ENCODE measurements at places on chromosomes 1 and 21.

DNA sequence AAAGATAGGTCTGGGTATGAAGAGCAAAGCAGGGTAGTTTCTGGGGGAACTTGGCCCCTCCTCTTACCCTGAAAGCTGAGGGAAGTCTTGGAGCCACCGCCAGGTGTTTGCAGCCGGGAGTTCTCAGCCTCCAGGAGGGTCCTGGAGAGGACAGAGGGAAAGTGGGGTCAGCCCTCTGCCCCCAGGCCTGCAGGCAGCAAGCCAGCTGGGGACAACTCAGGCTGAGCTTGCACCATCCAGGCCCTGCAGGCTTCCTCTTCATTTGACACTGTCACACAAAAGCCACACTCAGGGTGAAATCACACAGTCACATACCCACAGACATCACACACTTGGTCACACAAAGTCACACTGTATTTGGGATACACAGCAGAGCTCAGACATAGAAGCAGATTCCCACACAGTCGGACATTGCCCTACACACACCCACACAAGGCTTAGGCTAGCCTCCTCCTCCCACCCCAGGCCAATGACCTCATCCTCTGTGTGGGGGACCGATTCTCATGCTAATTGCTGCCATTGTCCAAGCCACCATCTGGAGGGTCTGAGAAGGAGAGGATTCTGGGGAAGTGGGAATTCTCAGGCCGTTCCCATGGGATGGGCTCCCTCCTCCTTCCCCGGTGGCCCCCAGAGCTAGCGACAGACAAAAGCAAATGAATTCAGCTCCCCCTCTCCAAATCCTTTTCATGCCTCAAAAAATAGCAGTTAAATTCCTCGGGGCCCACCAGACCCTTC lies 3.7 kb downstream of the NES start:
- DNase-seq = no peak

- no peak for DNase-seq
Measured at GRCh38 chr1:208047476-208047934, 136.6 kb upstream of the CD34 start.

GRCh38 chr1:14765773-14766172 lies 167.3 kb downstream of the KAZN start:
- no peak for DNase-seq

DNA sequence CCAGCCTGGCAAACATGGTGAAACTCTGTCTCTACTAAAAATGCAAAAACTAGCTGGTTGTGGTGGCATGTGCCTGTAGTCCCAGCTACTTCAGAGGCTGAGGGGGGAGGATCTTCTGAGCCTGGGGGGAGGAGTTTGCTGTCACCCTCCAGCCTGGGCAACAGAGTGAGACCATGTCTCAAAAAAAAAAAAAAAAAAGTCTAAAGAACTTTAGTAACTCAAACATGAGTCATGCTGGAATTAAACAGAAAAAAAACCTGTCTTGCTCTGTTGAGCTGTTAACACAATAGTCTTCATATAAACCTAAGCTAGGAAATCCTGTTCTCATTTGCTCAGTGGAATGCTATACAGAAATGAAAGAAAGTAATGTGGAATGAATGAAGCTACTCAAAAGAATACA lies 16.7 kb upstream of the DISP1 start:
- no peak for DNase-seq

DNA sequence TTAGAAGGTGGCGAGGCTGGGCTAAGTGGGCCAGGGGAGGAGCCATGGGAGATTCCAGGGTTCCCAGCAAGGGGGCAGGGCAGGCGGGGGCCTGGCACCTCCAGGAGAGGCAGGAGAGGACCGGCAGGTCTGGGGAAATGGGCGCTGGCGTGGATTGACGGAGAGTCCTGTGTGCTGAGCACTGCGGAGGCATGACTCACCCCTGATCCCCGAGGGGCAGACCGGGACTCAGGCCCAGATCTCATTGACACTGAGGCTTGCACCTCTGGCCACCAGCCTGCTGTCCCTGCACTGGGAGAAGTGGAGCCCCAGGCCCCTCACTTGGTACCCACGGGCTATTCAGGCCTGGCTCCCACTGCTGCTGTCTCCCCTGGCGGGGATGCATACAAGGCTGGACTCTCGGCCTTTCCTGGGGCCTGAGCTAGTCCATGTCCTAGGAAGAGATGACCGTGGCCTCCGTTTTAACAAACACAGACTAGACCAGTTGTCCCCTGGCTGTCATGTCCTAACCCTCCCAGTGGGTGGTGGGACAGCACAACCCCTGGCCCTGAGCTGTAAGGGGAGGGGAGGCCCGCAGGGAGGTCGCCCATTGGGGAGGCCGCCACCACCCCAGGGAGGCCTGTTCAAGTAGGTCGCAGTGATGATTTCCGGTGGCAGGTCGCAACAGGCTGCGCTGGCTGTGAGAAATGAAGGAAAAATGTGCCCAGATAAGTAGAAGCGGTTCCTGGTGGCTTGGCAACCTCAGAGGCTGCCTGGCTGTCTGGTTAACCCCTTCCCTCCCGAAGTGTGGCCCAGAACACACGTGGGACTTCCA lies 39.7 kb downstream of the RIPK4 start:
- DNase-seq = no peak

DNA sequence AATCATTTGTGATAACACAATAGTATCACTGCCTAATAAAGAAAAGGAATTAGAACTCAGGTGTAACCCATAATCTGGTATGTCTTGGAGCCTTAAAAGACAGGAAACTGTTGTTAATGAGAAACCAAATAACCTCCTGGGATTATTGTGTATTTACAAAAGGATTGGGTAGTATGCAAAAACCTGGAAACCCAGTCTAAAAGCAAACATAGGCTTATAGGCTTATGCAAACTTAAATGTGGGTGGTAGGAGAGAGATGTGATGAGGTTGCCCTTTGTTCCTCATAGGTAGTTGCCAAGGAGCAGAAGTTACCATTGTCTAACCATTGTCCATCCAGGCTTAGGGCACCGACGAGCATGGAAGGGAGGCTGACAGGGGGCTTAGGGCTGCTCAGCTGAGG lies 165.8 kb downstream of the AK5 start:
- DNase-seq = no peak

- peak; percentile 71 for DNase-seq
Measured at GRCh38 chr1:1040004-1040991, 20.4 kb downstream of the AGRN start.

DNA sequence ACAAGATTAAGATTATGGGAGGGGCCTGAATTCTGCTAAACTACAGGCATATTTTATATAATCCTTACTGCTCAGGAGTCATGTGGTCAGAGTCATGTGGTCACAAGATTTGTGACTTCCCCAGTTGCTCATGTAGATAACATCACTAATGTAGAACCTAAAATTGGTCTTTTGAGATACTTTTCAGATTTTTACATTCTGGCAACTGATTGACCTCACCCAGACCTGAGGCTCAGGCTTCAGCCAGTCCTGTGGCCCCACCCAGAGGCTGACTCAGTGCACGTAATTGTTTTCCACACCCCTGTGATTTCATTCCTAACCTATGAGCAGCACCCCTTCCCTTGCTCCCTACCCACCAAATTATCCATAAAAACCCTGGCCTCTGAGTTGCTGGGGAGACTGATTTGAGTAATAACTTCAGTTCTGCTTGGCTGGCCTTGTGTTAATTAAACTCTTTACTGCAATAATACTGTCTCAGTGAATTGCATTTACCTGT lies 41.7 kb upstream of the ZNF326 start:
- no peak for DNase-seq

DNA sequence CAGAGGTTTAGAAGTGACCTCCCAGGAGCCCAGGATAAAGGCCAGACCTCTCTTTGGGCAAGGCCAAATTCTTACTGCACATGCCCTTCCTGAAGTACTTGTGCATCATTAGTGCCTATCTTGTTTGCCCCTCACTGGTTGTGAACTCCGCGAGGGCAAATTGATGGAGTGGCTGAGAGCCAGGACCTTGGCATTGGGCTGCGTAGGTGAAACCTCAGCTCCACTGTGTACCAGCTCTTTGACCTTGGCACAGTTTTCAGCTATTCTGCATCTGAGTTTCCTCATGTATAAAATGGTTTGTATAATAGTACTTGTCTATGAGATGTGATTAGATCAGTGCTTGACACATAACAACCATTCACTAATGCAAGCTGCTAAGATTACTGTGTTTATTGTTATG lies 11.5 kb downstream of the OTUD3 start:
- DNase-seq = no peak

- DNase-seq = no peak
Measured at GRCh38 chr1:220300442-220301121, 28.3 kb upstream of the RAB3GAP2 start.

DNA sequence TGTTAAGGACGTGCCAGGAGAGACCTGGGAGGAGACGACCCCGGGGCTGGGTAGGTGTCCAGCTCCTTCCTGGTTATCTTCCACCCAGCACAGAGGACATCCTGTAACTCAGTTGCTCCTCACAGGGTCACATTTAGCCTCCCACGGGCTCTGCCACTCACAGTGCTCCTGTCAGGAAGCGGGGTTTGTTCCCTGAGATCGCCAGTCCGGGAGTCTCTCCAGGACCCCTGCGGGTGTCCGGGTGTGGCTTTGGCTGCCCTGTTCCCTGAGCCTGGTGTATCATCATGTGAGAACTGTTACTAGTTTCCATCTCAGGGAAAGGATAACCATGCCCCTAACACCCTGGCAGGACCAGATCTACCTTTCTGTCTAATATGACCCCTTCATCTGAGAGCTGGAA lies 158.2 kb upstream of the RUNX1 start:
- no peak for DNase-seq

GRCh38 chr1:19066248-19066873 lies 109.9 kb upstream of the IFFO2 start:
- DNase-seq = no peak

- DNase-seq = no peak
Measured at GRCh38 chr1:244778344-244778743, 57.1 kb upstream of the COX20 start.

DNA sequence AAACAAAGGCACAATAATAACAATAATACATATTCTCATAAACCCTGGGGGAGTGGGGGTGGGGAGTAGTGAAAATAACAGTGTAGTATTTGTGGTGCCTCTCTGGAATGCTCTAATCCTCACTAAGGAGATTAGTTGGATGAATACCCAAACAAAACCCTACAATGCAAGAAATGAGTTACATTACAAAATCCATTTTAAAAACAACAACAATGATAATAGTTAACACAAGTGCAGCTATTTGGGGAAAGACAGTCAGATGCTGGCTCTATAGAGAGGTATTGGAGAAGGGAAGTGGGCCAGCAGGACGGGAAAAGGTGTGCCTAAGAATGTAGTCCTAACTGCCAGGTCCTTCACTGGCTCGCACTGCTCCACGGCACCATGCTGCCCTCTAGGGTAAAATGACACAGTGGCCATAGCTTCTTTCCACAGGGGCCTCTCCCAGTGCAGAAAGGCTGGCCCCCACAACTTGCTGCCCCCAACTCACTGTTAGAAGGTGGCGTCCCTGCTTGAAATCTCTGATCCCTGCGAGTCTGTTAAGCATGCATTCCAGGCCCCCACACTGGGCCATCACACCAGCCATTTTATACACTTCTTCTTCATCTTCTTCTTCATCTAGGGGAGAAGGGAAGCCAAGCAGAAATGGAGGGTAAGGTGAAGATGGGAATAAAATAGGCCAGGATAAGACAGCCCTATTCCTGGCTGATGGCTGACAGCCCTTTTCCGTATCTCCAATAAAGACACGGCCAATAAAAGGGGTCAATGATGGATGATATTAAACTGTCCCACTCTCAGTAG lies 113.8 kb downstream of the UBR4 start:
- DNase-seq = no peak

GRCh38 chr1:33045814-33046213 lies 9.1 kb upstream of the AK2 start:
- DNase-seq = no peak

DNA sequence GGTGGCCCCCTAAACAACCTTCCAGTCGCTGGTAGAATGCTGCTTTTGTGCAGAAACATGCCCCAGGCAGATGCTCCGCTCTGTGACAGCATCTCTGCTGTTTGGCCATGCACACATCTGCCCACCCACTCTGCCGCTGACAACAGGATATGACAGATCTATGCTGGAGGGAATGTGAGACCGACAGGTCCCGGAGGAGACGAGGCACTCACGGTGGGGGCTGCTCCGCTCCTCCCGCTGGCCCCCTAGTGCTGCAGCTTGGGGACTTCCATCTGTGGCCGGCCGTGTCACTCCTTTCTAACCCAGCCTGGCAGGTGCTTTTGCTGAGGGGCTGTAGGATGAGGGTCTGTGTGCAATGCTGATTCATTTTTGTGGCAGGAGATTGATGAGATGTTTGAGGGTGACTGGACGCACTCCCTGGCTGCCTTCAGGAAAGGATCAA lies 49.1 kb upstream of the DMRTB1 start:
- DNase-seq = no peak

DNA sequence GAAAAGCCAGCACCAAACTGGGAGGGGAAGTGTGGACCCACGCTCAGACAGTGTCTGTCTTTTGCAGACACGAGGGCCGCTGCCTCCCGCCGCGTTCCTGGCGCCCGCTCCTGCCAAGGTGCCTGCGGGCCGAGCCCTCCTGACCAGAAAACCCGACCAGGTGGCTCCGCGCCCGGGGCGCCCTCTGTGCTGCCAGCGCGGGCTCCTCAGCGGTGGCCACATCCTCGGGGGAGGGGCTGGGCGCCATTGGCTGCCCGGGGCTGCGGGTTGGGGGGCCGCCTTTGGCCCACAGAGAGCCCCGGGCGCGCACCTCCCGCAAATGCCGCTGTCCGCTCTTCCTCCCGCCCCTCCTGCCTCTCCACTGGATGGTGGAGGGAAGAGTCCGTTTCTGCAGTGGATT lies 22.4 kb upstream of the TRNAU1AP start:
- no peak for DNase-seq

DNA sequence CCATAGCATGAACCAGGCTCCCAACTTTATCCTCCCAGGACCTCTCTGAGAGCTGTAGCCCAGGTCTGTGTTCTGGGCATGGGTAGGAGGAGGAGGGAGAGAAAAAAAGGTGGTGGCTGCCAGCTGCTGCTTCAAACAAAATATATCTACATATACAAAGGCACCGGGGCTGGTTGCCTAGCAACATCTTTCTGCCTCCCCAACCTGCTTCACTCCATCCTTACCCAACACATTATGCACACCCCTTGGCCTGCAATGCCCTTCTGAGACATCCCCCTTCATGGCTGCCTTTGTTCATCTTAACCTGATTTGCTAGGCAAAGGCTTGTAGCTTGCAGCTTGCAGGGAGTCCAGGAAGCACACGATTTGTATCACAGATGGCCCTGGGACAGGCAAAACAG lies 27.2 kb upstream of the ATP1A1 start:
- no peak for DNase-seq

DNA sequence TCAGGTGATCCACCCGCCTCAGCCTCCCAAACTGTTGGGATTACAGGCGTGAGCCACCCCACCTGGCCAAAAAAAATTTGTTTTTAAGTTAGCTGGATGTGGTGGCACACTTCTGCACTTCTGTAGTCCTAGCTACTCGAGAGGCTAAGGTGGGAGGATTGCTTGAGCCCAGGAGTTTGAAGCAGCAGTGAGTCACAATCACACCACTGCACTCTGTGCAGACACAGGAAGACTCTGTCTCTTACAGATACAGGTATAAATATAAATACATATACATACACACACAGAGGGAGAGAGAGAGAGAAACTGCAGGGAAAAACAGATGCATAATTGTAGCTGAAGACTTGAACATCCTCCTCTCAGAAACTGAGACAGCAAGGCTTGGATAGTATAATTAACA lies 34.8 kb upstream of the EPS15 start:
- no peak for DNase-seq

- no peak for DNase-seq
Measured at GRCh38 chr1:15707239-15707925, 23.3 kb downstream of the PLEKHM2 start.

GRCh38 chr21:30340714-30341573 lies 3.5 kb upstream of the KRTAP27-1 start:
- DNase-seq = no peak

GRCh38 chr21:43280949-43281633 lies 112.3 kb downstream of the CRYAA start:
- no peak for DNase-seq

GRCh38 chr1:212666116-212666775 lies 33.4 kb downstream of the BATF3 start:
- DNase-seq = no peak
